Right ventricle myocardium superior (tissue), 1 donor: ENCODE measurements at places on chromosomes 5 and 9. TPM values are rescaled to one million over a fixed set of nuclear protein-coding genes. Genes with fewer than 3 reads are reported as not detected.

Gene LTC4S
- total RNA-seq, result 7.6 TPM

GRCh38 chr5:33230467-33231078 lies 210.2 kb upstream of the TARS1 start:
- DNase-seq, result no peak

Gene CDKN2B
- total RNA-seq, result 2.3 TPM

GRCh38 chr5:60738933-60739332 lies 39.0 kb upstream of the DEPDC1B start:
- DNase-seq, result no peak
